Activated CD8-positive, alpha-beta memory T cell treated with anti-CD3 and anti-CD28 coated beads for 1 hour (primary cell): ENCODE measurements at places on chromosomes 4 and X.

DNA sequence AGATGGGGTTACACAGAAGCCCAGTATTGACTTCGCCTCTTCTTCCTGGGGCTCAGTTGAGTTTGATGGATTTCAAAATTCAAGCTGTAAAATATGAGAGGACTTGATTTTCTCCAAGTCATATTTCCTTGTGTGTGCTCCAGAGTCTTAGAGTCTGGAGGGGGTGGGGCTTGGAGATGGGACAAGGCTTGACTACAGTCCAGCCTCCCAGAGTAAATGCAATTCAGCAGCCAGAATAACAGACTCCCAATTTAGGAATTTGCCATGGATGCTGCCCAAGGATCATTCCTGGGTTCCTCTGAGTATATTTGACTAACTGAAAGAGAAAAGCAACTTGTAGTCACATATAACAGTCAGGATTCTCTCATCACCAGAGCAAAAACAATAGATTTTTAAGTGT lies 53.7 kb upstream of the RBPJ start:
- DNase-seq = no peak

- DNase-seq = no peak
Observed at GRCh38 chr4:164319688-164320087, 434.2 kb upstream of the SMIM31 start.

DNA sequence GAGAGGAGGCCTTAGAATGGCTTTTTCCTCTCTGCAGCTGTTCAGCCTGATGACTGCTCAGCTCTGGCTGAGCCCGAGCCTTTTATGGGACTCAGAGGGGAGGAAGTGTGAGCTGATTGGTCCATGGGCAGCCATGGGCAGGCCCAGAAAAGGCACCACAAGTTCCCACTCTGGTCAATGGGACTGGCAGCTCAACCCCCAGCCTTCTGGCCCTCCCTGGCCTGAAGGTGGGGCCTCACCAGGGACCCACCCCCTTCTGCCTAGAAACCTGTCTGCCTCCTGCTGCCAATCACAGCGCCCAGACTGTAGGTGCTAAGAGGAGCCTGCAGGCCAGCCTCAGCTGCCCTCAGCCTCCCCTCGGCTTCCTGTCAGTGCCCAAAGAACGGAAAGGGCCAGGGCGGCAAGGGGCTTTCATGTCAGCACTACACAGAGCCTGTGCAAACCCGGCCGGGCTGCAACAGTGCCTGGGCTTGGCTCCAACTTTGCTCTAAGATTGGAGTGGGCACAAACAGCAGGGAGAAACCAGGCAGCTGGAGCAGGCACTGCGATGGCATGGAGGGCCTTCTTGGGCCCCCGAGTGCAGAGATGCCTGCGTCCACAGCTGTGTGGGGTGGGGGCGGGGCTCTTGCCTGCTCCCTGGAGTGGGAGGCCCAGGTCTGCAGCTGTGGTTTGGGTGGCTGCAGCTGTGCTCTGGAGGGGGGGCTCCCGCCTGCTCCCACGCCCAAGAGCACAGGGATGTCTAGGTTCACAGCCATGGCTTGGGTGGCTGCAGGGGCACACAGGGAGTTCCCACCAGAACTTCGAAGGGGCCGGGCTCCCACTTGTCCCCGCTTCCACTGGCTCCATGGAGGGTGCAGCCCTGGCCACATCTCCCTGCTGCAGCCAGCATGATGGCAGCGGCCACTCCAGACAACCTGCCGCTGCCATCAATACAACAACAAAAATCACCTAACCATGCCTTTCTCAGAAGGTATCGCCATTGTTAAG lies 92.6 kb downstream of the NXF2 start:
- no peak for DNase-seq

GRCh38 chrX:108299101-108299591 lies 139.1 kb downstream of the COL4A6 start:
- no peak for DNase-seq

DNA sequence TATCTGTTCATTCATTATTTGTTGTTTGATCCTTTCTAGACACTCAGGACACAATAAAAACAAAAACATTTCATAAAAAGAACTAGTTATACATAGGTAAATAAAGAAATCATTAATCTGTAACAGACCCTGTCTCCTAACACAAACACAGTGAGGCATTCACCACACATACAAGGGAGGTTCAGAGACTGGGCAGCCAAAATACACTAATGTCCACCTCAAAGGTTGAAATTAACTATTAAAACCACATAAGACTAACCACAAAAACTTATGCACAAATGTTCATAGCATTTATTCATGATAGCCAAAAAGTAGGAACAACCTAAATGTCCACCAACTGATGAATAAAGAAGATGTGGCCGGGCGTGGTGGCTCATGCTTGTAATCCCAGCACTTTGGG lies 7.8 kb downstream of the PAPSS1 start:
- no peak for DNase-seq

GRCh38 chr4:182625193-182625592 lies 292.0 kb downstream of the DCTD start:
- DNase-seq = no peak

DNA sequence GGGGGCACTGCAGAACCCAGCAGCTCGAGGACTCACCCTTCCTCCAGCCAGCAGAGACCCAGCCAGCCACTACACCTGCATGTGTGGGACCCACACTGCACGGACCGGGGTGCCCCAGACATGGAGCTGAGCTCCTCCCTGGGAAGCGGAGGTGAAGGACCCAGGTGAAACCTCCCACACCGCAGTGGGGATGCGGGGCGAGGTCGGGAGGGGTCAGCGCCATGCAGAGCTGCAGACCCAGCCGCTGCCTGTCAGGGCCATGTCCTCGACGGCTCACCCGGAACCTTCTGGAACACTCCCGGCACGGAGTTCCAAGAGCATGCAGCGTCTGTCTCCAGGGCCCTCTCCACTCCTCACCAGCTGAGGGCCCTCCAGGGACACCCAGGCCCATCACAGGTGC lies 42.6 kb downstream of the GAK start:
- DNase-seq = no peak

DNA sequence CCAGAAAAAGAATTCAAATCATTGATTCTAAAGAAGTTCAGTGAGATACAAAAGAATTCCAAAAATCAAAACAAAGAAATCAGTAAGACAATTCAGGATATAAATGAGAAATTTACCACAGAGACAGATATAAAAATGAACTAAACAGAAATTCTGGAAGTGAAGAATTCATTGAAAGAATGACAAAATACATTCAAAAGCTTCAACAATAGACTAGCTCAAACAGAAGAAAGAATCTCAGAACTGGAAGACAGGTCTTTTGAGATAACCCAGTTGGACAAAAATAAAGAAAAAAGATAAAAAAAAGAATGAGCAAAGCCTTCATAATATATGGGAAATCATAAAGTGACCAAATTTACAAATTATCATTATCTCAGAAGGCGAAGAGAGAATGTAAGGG lies 41.7 kb downstream of the CD99L2 start:
- DNase-seq = no peak

DNA sequence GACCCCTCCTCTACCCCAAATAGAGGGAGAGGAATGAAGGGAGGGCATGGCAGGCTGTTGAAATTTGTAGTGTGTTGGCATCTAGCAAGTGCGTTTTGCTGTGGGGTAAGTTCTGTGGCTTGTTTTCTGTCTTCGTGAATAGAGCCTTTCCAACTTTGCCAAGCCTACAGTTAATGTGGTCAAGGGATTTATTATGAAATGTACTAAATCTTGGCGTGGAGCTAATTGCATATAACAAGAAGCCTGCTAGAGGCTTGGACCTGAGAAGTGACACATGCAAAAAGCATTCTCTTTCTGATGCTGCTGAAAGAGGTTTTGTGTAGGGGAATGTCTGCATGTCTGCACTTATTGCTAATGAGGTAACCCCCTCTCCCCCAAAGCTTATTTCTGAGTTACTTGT lies 132.2 kb downstream of the BMPR1B start:
- DNase-seq = no peak

DNA sequence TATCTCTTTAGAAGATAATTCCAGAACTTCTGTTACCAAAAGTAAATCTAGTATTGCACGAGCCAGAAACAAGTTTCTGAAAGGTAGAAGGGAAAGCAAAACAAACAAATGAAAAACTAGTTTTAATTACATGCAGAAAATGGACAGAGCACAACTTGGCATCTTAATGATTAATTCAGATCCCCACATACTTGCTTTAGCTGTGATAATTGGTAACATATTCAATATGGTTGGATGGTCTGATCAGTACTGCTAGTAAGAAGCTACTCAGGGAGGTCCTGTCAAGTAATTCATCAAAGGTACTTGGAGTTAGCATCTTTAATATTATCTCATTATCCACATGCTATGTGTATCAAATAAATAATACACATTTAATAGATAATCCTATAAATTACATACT lies 204.3 kb downstream of the TRAM1L1 start:
- DNase-seq = no peak

DNA sequence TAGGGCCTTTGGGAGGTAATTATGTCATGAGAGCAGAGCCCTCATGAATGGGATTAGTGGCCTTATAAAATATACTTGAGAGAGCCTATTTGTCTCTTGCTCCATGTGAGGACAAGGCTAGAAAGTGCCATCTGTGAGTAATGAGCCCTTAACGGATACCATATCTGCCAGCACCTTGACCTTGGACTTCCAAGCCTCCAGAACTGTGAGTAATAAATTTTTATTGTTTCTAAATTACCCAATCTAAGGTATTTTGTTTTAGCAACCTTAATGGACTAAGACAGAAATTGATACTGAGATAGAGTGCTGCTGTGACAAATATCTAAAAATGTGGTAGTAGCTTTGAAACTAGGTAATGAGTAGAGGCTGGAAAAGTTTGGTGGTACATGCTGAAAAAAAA lies 285.0 kb upstream of the DIPK2B start:
- no peak for DNase-seq

- DNase-seq = no peak
Observed at GRCh38 chr4:64796581-64796980, 387.3 kb upstream of the TECRL start.

- DNase-seq = no peak
Observed at GRCh38 chr4:177393236-177393635, 49.0 kb downstream of the AGA start.

- DNase-seq = no peak
Observed at GRCh38 chrX:80578517-80579105, 158.4 kb downstream of the TENT5D start.

GRCh38 chr4:176566769-176567168 lies 226.0 kb downstream of the VEGFC start:
- DNase-seq = no peak

- no peak for DNase-seq
Observed at GRCh38 chrX:142096253-142096652, 108.8 kb downstream of the MAGEC2 start.

DNA sequence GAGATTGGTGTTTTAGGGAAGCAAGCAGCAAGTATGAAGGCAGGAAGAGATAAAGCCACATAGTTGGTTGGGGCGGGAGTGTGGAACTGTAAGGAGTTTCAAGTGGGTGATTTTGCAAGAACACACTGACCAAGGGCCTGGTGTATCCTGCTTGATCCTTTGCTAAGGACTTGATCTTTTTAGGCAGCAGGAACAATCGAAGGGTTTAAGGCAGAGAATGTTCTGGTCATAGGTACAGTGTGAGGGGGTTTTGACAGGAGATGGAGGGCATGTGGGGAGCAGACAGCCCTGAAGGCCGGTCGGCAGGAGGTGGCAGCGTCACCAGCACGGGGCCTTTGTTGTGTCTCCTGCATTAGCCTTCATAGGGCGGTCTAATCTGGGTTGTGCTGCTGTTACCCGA lies 54.7 kb downstream of the FAM193A start:
- no peak for DNase-seq

- DNase-seq = no peak
Observed at GRCh38 chr4:87044511-87045233, 109.9 kb downstream of the AFF1 start.

GRCh38 chrX:81195712-81196111 lies 6.0 kb downstream of the HMGN5 start:
- peak; percentile 13 for DNase-seq

DNA sequence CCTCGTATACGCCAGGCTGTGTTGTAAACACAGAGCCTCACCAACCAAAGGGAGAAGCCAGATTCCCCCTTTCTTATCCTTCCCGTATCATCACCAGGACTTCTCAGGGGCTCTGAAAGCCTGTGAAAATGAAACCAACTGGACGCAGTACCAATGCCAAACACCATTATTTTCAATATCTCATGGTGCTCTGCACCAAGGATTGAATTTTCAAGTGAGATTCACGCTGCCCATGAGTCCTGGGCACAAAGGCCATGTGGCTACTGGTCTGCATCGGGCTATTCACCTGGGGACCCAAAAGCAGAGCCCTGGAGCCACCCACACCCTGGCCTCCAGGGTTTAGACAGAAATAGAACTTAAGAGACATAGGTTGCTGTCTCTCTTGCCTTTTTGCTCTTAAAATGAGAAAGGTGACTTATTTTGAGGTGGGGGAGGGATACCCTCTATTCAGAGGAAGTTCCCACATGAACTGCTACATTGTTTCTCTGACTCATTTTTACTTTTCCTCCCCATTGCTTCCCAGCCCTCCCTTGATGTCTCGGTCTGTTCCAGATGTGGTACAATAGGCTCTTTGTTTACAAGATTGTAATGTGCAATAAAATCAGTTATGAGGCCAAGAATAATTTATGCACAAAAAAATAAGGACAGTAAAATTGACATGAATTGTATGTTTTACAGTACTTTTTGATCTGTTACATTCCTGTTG lies 55.4 kb downstream of the MAML3 start:
- no peak for DNase-seq

DNA sequence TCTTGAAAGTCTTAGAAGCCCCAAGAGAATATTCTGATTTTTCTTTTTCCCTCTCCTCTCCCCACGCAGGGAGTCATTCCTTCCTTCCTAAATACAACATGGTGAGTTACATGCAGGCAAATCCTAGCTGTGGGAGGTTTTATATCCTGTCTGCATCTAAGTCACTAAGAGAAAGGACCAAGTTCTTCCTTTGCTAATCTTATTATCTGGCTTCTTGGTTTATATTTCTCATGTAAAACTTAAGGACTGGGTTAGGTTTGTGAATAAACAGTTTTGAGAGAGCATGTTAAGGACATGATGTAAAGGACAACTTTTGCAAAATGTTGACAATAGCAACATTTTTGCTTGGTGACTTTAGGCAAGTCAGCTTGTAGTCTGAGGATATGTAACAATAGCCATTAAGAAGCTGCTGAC lies 5.1 kb upstream of the CXCL9 start:
- DNase-seq = no peak

GRCh38 chrX:13468096-13468495 lies 101.3 kb upstream of the EGFL6 start:
- DNase-seq = no peak

- DNase-seq = no peak
Observed at GRCh38 chr4:33989820-33990443, 2254.4 kb downstream of the ARAP2 start.

DNA sequence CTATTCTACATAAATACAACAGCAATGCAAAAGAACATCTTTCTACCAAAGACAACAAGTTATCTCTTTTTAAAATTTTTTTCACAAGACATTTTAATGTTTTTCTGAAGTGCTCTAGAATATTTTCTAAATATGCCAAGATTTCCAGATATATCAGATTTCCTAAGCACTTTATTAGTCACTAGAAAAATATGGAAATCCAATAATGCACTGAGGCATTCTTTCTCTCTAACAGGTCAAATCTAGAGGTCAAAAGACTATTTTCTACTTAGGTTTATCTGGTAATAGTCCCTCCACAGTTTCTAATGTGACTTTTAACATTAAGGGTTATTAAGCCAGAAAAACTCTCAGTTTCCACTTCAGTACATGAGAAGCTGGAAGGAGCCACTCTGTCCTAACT lies 1041.2 kb upstream of the INTU start:
- DNase-seq = no peak
